CD4-positive, CD25-positive, alpha-beta regulatory T cell (primary cell): ENCODE measurements at places on chromosomes 2 and 18. TPM values are rescaled to one million over a fixed set of nuclear protein-coding genes. Genes with fewer than 3 reads are reported as not detected.

The DSC2 gene
- total RNA-seq: not detected

The MGAT4A gene
- total RNA-seq: 105 TPM

The CAVIN2 gene
- 16.5 TPM for total RNA-seq

The DSEL gene
- 0.17 TPM for total RNA-seq

The KATNAL2 gene
- total RNA-seq: not detected

The SERPINB13 gene
- not detected for total RNA-seq

GRCh38 chr18:47260120-47260923, 8.9 kb upstream of the SKOR2 start:
- H3K4me1 ChIP-seq: no peaks in the 10 kb centered on the region
- no peak overlapping the region for H3K27ac ChIP-seq
- H3K36me3 ChIP-seq: no peaks in the 10 kb centered on the region
- H3K27me3 ChIP-seq: peaks cover 21% of the 10 kb centered on the region

- no peak for DNase-seq
- H3K4me1 ChIP-seq: no peaks in the 10 kb centered on the region
- H3K36me3 ChIP-seq: no peaks in the 10 kb centered on the region
- H3K27ac ChIP-seq: no peak overlapping the region
- H3K27me3 ChIP-seq: peaks cover 22% of the 10 kb centered on the region
- no peak overlapping the region for H3K4me3 ChIP-seq
Measured at GRCh38 chr18:35022426-35023001, 18.7 kb upstream of the MAPRE2 start.

- no peak for DNase-seq
- H3K27ac ChIP-seq: no peak overlapping the region
- no peaks in the 10 kb centered on the region for H3K4me1 ChIP-seq
- no peaks in the 10 kb centered on the region for H3K27me3 ChIP-seq
- H3K36me3 ChIP-seq: no peaks in the 10 kb centered on the region
Measured at GRCh38 chr2:70703900-70704549, 64.0 kb downstream of the ADD2 start.

- H3K36me3 ChIP-seq: no peaks in the 10 kb centered on the region
- no peak for DNase-seq
- H3K27me3 ChIP-seq: no peaks in the 10 kb centered on the region
- H3K4me3 ChIP-seq: no peak overlapping the region
Measured at GRCh38 chr18:61530681-61531080, 197.5 kb downstream of the CDH20 start.

GRCh38 chr2:6940820-6941219, 23.6 kb downstream of the RNF144A start:
- H3K4me3 ChIP-seq: no peak overlapping the region
- H3K36me3 ChIP-seq: peaks cover 19% of the 10 kb centered on the region
- no peaks in the 10 kb centered on the region for H3K27me3 ChIP-seq
- DNase-seq: no peak

GRCh38 chr2:204849892-204850291, 304.6 kb downstream of the PARD3B start:
- H3K27ac ChIP-seq: no peak overlapping the region
- H3K4me3 ChIP-seq: no peak overlapping the region
- no peak for DNase-seq
- H3K4me1 ChIP-seq: no peaks in the 10 kb centered on the region

GRCh38 chr18:74243127-74243526, 48.6 kb downstream of the CYB5A start:
- H3K27me3 ChIP-seq: peaks cover 5% of the 10 kb centered on the region
- H3K27ac ChIP-seq: no peak overlapping the region
- no peak for DNase-seq
- H3K4me3 ChIP-seq: no peak overlapping the region
- no peaks in the 10 kb centered on the region for H3K4me1 ChIP-seq

- no peaks in the 10 kb centered on the region for H3K27me3 ChIP-seq
- H3K27ac ChIP-seq: no peak overlapping the region
- no peaks in the 10 kb centered on the region for H3K4me1 ChIP-seq
- H3K36me3 ChIP-seq: no peaks in the 10 kb centered on the region
- H3K4me3 ChIP-seq: no peak overlapping the region
Measured at GRCh38 chr2:229388731-229389130, 117.6 kb upstream of the PID1 start.

- H3K4me1 ChIP-seq: no peaks in the 10 kb centered on the region
- H3K36me3 ChIP-seq: no peaks in the 10 kb centered on the region
- no peak overlapping the region for H3K27ac ChIP-seq
- no peaks in the 10 kb centered on the region for H3K27me3 ChIP-seq
Measured at GRCh38 chr2:219733746-219734145, 106.3 kb downstream of the SLC4A3 start.
